GM23248 (cell line): ENCODE measurements at places on chromosomes 1 and 21. TPM values are rescaled to one million over a fixed set of nuclear protein-coding genes. Genes with fewer than 3 reads are reported as not detected.

DNA sequence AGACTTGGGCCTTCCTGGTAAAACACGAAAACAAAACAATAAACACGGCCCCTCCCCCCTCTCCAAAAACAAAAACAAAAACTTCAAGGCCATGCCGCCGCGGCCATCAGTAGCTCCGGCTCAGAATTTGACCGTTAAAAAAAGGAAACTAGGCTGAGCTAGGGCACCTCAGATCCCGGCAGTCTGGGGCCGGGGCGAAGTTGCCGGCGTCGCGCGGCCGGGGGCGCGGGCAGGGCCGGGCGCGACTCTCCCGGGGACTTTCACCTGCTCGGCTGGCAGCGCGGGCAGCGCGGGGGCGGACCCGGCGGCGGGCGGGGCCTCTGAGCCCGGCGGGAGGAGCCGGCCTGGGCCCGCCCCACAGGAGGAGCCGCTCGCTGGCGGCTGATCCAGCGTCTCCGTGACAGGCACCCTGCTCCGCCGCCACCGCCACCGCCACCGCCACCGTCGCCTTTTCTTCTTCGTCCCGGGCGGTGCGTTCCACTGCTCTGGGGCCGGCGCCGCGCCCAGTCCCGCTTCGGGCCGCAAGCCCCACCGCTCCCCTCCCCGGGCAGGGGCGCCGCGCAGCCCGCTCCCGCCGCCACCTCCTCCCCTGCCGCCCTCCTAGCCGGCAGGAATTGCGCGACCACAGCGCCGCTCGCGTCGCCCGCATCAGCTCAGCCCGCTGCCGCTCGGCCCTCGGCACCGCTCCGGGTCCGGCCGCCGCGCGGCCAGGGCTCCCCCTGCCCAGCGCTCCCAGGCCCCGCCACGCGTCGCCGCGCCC, at the start of gene NOS1AP:
Gene NOS1AP (plus strand): TSS at position 358 of the 760 bp plus-strand sequence. CDS start 487 bp downstream, outside the sequence.
- DNase-seq: peak; percentile 86

DNA sequence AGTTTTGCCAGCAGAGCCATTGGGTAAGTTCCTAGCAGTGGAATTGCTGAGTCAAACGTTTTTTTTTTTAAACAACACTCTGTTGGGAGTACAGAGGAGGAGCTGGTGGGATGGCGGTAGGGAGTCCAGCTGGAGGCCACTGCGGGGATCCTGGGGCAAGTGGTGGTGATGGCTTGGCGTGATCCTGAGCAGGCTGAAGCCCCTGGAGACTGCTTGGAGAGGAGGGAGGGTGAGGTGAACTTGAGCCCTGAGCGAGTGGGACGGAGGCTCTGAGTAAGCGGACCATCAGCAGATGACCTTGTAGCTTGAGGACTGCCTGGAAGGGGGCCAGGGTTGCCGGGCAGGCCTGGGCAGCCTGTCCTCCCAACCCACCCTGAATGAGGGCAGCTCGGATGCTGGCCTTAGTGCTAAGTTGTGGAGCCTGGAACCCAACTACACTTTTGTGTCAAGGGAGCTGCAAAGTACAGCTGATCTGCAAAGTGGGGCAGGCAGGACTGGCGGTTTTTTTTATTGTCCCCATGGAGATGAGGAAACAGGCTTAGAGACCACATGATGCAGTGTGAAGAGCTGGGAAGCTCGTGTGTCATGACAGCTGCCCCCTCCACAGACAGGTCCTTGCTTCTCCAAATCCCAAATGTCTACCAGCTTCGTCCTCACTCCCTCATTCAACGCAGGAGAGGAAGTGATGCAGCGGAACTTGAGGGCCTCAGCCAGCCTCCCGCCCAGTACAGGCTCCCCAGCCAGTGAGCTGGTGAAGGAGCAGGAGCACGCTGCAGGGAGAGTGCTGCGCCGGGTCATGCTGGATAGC, 20.2 kb downstream of the MRPL37 start:
- DNase-seq: peak; percentile 76

Gene CRYAA
- not detected in 2 replicates for polyA plus RNA-seq

DNA sequence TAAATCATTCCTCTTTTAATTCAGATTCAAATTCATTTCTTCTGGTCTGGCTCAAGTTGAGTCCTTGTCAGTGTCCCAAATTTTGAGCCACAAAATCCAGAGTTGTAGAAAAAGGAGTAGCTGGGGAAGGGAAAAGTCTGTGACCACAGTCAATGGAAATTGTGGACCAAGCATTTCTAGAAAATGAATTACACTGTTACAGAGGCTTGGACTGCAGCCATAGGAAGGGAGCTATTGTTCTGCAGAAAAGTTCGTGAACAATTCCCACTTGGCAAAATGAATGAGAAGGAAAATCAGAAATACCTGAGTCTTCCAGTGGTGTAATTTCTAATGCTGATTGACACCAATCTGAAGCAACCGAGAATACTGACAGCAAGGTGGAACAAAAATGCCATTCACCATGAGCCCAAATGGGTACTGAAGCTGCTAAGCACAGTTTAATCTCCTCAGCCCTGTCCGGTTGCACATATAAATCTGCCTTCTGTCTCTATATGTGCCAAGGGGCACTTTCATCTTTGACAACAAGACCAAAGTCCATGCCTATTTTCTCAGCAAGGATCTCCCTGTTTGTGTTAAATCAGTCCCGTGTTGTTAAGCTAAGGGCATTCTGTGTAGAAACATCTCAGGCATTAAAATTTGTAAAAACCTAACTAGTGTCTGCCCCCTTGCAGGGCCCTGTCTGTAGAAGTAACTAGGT, 51.3 kb downstream of the TEX35 start:
- no peak for DNase-seq

Gene TMEM59
- polyA plus RNA-seq: 774 and 806 TPM in 2 replicates

Gene NOL9
- polyA plus RNA-seq: 13.0 and 15.7 TPM in 2 replicates

- no peak for DNase-seq
Measured at GRCh38 chr1:244370060-244370637, 81.6 kb downstream of the ADSS2 start.

DNA sequence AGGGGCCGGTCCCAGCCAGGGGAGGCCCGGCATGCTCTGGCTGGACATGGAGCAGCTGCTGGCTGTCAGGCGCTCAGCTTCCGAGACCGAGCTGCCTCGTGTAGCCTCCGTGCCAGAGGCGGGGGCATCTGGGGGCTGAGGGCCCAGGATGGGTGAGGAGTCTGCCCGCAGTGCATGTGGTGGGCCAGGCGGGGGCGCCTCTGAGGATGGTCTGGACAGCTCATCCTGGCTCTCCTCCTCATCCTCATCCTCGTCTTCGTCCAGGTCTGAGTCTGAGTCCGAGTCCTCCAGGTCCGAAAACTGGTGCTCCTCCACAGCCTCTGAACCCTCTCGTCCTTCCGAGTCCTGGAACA, 28.9 kb upstream of the EDN2 start:
- no peak for DNase-seq
